ENCODE measurements at places on chromosomes 5 and 9. TPM values are rescaled to one million over a fixed set of nuclear protein-coding genes. Genes with fewer than 3 reads are reported as not detected.
A peak's percentile ranks its signal among the peaks of the same experiment; 100 is the strongest.

- no peak for DNase-seq
Observed at GRCh38 chr9:25225938-25226760, 452.1 kb downstream of the TUSC1 start.

DNA sequence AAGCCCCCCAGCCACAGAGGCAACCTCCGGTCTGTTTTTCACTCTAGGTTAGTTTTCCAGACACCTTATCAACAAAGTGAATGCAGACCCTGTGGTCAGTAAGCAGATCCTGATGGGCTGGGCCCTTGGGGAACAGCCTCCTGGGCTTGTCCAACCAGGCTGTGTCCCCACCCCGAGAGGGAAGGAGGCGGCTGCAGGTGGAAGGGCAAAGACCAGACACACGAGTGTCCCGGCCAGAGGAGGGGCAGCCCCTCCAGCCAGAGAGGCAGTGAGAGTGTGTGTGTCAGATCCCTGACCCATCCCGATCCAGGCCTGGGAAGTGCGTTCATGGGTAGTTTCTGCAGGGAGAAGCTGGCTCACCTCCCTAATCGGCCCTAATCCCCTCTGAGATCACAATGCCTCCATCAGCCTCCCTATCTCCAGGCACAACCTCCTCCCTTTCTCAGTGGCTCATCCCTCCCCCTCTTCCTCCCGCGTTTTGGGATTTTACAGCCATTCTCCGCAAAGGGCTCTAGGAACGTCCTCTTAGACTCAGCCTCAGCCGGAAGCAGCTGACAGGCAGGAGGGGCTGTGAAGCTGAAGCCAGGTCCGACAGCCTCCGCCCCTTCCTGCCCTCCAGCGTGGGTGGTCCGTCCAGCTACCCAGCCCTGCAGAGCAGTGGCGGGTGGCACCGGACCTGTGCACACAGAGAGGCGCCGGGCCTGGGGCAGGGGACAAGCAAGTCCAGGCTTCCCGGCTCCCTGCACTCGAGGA lies 9.7 kb downstream of the SLC12A7 start:
- DNase-seq: peak; percentile 41

DNA sequence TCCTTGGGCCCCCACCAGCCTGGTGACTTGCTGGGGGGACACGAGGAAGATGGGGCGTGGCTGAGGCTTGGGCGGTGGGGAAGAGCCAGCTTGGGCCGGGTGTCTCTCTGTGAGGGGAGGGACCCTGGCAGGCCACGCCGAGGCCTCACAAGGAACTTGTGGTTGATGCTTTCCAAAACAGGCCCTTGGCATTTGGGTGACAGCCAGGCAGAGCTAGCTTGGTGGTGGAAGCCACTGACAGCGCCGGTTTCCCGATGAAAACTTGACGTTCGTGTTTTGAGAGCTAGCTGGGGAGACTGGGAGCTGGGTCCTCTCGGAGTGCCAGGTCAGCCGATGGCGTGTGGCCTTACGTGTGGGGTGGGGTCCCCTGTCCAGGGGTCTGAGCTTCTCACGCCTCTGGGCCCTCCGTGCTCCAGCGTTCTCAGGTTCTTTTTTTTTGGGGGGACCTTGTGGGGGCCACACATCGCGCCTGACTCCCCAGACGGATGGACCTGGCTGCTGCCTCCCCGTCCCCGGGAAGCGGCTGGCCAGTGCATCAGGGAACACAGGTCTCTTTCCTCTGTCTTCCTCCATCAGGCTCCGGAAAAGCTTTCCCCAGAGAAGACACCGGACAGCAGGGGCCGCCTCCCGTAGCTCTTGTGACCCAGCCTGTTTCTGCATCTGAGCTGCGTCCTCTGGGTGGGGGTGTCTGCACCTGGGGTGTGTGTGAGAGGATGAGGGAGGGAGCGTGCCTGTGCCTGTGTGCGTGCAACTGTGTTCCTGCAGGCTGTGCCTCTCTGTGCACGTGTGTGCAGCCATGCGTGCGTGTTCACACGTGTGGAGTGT lies 129.3 kb upstream of the LPCAT1 start:
- no peak for DNase-seq

GRCh38 chr5:67426961-67427849 lies 230.6 kb upstream of the CD180 start:
- no peak for DNase-seq

GRCh38 chr9:19699756-19700155 lies 89.1 kb downstream of the SLC24A2 start:
- DNase-seq: no peak

DNA sequence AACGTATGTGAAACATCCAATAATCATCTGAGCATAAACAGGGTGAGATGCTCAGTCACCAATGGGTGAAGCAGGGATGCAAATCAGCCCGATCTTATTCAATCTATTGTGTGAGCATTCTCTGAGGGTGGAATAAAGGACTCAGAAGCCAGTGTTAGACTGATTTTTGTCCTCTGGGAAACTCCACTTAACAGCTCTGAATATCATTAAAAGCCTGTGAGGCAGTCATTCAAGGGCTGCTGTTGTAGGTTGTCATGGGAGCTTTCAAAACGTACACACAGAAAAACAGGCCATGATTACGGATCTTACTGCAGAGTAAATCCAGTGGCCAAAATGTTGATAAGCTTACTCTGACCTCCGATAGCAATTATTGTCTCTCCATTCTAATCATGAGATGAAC lies 266.5 kb upstream of the EFNA5 start:
- no peak for DNase-seq

GRCh38 chr5:148372893-148373292 lies 10.9 kb upstream of the FBXO38 start:
- DNase-seq: no peak

DNA sequence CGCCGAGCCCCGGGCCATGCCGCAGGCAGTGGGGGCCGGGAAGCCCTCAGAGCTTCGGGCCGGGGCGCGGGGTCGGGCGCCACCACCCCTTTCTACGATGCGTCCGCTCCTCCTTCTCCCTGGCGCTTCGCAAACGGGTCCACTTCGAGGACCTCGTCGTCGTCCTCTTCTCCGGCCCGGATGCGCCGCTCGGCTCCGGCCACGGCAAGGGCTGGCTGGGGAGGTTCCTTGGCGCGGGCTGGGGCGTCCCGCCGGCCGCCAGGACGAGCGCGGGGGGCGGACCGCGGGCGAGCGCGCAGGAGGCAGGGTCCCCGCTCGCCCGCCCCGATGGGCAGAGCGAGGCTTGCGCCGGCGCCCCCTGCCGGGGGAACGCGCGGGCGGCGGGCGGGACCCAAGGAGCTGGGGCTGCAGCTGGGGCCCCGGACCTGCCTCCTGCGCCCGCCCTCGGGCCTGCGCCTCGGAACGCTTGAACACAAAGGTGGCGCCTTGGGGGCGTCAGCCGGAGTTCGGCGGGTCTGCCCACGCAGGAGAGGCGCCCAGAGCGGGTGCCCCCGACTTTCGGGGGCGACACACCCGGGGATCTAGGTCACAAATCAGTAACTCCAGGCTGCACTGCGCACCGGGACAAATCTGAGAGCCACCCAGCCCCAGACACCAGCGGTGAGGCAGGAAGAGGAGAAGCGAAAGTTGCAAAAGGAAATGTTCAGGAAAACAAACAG lies at the start of gene ROR2:
Gene ROR2, minus strand, starts transcription at position 283 of the 719 bp plus-strand sequence.
- peak; percentile 86 for DNase-seq

DNA sequence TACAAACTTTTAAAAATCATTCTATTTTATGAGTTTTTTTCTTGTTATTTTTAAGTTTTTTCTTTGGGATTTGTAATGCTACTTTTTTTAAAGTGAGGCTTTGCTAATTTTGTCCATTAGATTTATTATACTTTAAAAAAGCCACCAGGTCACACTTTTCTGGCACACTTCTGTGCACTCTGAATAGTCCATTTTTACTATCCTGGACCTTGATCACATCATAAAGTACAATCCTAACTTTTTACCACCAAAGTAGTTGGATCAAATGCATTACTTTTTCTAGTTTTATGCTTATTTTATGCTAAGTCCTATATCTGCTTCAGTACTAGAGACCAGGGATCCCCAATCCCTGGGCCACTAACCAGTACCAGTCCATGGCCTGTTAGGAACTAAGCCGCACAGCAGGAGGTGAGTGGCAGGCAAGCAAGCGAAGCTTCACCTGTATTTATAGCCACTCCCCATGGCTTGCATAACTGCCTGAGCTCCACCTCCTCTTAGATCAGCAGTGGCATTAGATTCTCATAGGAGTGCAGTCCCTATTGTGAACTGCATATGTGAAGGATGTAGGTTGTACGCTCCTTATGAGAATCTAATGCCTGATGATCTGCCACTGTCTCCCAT lies 16.0 kb downstream of the FRRS1L start:
- DNase-seq: no peak

DNA sequence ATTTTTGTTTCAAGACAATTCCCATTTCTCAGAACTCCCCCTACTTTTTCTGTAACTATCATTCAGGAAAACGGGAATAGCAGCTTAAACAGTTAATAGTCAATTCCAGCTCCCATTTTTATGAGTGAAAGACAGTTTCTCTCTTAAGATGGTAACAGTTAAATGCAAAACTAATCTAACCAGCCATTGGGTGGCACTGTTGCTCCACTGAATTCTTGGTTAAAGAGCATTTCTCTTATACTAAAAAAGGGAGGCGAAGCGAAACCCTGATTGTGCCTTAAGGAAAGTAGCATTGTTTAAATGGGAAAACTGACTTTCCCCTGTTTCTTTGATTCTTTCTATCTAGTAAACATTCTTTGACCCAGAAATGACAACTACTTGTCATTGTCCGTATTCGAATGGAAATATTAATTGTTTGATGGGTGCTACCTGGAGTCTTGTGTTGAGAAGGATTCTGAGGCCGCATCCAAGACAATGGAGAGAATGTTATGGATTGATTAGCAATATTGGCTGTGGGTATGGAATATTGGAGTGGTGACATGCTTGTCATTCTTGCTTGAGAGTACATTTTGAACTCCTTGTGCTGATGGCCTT lies 507.8 kb downstream of the MAT2B start:
- peak; percentile 63 for DNase-seq

- DNase-seq: no peak
Observed at GRCh38 chr9:4739587-4740387, 1.2 kb downstream of the AK3 start.

GRCh38 chr9:127977884-127978647 lies 2.7 kb downstream of the EEIG1 start:
- peak; percentile 49 for DNase-seq

DNA sequence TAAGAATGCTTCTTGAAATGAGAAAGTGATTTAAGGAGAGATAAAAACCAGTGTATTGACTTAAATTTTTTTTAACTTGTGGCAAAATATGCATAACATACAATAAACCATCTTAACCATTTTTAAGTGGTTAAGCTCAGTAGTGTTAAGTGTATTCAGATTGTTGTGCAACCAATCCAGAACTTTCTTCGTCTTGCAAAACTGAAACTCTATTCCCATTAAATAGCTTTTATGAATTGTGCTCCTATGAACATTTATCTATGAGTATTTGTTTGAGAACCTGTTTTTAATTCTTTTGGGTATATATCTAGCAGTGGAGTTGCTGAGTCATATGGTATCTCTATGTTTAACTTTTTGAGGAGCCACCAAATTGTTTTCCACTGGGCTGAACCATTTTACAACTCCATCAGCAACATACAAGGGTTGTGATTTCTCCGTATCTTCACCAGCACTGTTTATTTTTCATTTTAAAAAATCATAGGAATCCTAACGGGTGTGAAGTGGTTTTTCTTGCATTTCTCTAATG lies 76.6 kb upstream of the ACTBL2 start:
- DNase-seq: no peak

- no peak for DNase-seq
Observed at GRCh38 chr9:10230512-10230911, 382.3 kb downstream of the PTPRD start.

GRCh38 chr5:2748861-2749513 lies 2.5 kb downstream of the IRX2 start:
- DNase-seq: no peak

DNA sequence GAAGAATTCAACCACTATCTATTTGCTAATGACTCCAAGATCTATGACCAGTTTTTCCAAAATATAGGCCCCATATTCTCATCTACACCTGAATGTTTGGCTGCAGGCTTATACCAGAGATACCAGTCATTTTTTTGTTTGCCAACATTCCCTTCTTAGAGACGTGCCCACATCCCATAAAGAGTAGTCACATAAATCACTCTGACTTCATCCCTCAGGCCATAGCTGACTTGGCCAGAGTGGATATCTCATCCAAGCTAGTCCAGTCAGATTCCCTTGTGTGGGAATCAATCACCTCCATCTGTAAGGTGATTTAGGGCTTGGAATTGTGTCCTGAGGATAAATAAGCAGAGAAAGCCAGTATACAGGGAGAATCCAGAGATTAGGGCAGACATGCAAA lies 124.3 kb upstream of the SLC24A2 start:
- DNase-seq: no peak

- no peak for DNase-seq
Observed at GRCh38 chr9:89864257-89864656, 259.4 kb downstream of the GADD45G start.

DNA sequence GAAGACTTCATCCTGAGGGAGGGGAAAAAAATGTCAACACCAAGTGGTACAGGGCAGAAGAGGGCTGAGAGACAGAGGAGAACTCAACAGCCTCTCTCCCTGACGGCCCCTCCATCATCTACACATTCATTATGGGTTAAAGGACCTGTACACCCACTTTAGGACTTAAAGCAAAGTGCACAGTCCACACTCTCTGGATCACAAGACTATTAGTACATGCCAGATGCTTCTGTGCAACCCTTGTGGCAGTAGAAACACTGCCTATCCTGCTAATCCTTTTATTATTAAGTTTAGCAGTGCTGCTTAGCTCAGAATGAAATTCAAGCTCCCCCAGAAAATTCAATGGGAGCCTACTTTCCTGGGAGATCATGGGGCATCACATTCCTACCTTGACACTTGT lies 1.9 kb downstream of the FRMD3 start:
- DNase-seq: no peak

DNA sequence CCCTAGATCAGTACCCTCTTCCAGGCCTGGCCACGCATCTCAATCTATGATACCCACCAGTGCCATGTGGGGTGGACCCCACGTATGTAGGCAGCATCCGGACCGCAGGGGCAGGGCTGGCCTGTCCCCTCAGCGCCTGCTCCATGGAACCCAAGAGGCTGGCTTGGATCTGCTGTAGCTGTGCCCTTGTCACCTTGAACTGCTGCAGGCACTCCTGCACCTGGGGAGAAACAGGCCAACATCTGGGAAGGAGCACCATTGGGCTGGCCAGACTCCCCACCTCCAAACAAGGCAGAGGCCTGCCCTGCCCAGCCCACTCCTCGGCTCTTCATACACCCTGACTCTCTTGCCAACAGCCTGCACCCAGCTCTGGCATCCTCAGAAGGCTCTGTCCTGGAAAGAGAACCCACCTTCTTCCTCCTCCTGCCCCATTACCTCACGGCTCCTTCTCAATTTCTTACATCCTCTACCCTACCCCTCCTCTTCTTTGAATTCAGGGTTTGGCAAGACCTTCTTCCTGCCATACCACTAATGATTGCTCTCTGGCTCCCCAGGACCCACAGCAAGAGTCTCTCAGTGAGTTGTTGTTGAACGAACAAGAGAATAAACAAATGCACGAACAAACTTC lies 7.7 kb downstream of the HK3 start:
- no peak for DNase-seq

- no peak for DNase-seq
Observed at GRCh38 chr5:136054142-136055019, 25.6 kb downstream of the TGFBI start.

OBP2B gene
- not detected for total RNA-seq

SSBP2 gene
- total RNA-seq: 29.7 TPM

PCDHA5 gene
- total RNA-seq: 0.85 TPM

NUTM2F gene
- total RNA-seq: 0.55 TPM

GKAP1 gene
- total RNA-seq: 6.1 TPM

MCIDAS gene
- 0.20 TPM for total RNA-seq

GBGT1 gene
- 14.5 TPM for total RNA-seq

CDKN2AIPNL gene
- 54.3 TPM for total RNA-seq

Measured in WTC11 (cell line).